Foreskin keratinocyte (primary cell): ENCODE measurements at places on chromosomes 2 and 18. TPM values are rescaled to one million over a fixed set of nuclear protein-coding genes. Genes with fewer than 3 reads are reported as not detected.

The PRKCE gene
- 2.5 and 2.6 TPM in 2 replicates for total RNA-seq

The CCDC85A gene
- 0.03 and 0.04 TPM in 2 replicates for total RNA-seq

The IHH gene
- not detected in 2 replicates for total RNA-seq

The MPP4 gene
- 0.88 and 1.3 TPM in 2 replicates for total RNA-seq

The FHOD3 gene
- total RNA-seq, result 12.7 and 13.9 TPM in 2 replicates

The GCFC2 gene
- 14.2 and 16.7 TPM in 2 replicates for total RNA-seq

The SKOR2 gene
- not detected in 2 replicates for total RNA-seq

The LRRC30 gene
- total RNA-seq, result not detected in 2 replicates

The CFAP65 gene
- not detected in 2 replicates for total RNA-seq

The CNNM4 gene
- total RNA-seq, result 7.4 and 7.9 TPM in 2 replicates

The TM4SF20 gene
- total RNA-seq, result not detected in 2 replicates

The ALK gene
- not detected in 2 replicates for total RNA-seq

The VWA3B gene
- 0.35 TPM in 1 of 2 replicates, not detected in the other for total RNA-seq

The RHOB gene
- 46.8 and 64.3 TPM in 2 replicates for total RNA-seq

The VRK2 gene
- 30.1 and 34.1 TPM in 2 replicates for total RNA-seq

The IL1B gene
- total RNA-seq, result 84.8 and 98.9 TPM in 2 replicates

The PAIP2B gene
- total RNA-seq, result 0.75 and 0.99 TPM in 2 replicates

The SP110 gene
- total RNA-seq, result 29.9 and 32.1 TPM in 2 replicates

The NRP2 gene
- 32.9 and 33.0 TPM in 2 replicates for total RNA-seq
